Fibroblast of lung (primary cell): ENCODE measurements at places on chromosomes 11 and 22. TPM values are rescaled to one million over a fixed set of nuclear protein-coding genes. Genes with fewer than 3 reads are reported as not detected.

DNA sequence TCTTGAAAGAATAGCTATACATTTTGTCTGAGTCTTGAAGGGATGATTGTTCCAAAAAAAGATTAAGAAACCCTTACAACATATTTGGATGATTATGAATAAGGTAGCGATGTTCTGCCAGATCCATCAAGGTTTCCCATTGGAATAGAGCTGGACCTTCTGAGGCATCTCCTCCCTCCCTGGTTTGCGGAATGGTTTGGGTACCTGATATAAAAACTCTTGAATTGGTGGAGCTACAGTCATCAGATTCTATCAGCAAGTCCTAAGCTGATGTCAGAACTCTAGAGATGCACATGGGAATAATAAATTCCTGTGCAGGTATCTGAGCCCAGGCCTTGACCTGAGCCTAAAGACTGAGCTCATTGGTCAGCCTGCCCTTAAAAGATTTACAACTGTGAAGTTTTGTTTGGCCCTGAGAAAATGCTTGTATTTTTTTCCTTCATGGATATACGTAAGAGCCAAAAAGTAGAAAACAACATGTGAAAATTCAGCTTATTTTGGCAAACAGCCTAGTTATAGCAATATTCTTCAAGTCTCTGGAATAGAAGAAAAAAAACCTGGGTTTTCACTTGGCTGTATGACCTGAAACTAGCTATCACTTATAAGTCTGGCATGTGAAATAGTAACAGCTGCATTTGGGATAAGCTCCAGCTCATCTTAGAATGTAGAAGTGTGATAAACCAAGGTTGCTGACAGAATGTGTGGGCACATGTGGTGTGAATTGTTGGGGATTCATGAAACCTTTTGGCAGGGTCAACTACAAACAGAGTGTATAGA lies 265.7 kb upstream of the CTSC start:
- H3K4me1 ChIP-seq, result no peaks in the 10 kb centered on the region
- no peak overlapping the region for H3K4me3 ChIP-seq
- peak; percentile 80 for DNase-seq
- H3K27ac ChIP-seq, result no peak overlapping the region
- H3K27me3 ChIP-seq, result no peaks in the 10 kb centered on the region

DNA sequence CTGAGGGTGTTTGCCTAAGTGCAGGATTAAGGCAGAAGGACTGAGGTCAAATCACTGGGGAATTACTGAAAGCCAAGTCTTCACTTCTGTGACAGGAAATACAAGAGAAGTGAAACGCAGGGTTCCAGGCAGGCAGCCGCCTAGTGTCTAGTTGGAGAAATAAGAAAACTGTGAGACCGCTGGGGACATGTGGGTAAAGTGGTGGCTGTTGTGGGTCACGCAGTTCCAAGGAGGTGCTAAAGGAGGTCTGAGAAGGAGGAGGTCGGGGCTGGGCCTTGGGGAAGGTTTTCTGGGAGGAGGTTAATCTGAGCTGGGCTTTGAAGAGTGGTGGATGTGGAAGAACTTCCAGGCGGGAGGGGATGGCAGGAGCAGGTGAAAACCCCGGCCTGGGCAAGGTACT lies 11.2 kb downstream of the MCM5 start:
- H3K27ac ChIP-seq, result no peak overlapping the region
- peaks cover 21% of the 10 kb centered on the region for H3K36me3 ChIP-seq
- H3K4me1 ChIP-seq, result no peaks in the 10 kb centered on the region
- DNase-seq, result no peak
- no peaks in the 10 kb centered on the region for H3K27me3 ChIP-seq

GRCh38 chr11:14587258-14587657 lies 56.3 kb upstream of the PDE3B start:
- no peaks in the 10 kb centered on the region for H3K4me1 ChIP-seq
- H3K27me3 ChIP-seq, result no peaks in the 10 kb centered on the region

DNA sequence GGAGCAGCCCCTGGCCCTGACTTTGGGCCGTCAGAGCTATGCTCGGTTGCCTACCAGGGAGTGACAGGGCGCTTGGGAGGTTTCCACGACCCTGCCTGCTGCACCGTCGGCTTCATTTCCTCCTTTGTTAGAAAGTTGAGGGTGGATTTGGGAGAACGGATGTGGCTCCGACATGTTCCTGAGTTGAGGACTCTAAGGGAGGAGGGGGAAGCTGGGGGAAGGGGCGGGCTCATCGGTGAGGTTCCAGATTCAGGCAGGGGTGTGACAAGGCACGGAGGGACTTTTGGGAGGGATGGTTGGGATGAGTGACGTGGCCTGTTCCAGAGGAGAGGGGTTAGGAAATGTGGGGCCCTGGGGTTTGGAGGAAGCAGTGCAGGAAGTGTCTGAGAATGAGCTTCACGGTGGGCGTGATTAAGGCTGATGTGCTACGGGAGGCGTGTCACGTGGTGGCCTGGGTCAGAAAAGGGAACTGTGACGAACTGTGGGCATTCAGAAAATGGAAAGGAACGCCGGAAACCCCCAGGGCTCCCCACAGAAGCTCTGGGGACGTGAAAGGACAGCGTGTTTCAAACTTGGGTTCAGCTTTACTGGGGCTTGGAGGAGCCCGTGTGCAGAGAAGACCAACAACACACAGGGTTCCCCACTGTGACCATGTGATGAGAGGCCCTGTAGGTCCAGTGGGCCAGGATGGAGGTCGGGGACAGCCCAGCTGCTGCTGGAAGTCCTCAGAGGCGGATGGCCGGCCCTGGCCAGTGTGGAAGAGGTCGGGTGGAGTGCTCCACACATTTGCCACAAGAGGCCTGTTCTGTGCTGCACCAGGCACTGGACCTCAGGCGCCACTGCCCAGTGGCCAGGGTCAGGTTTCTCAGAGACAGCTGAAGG lies 2.8 kb downstream of the PARVB start:
- peak; percentile 57 for DNase-seq
- no peaks in the 10 kb centered on the region for H3K27me3 ChIP-seq
- H3K36me3 ChIP-seq, result no peaks in the 10 kb centered on the region
- peaks cover 2% of the 10 kb centered on the region for H3K4me1 ChIP-seq
- H3K4me3 ChIP-seq, result no peak overlapping the region

- no peaks in the 10 kb centered on the region for H3K27me3 ChIP-seq
- peak overlapping the region; percentile 80 for H3K4me3 ChIP-seq
- DNase-seq, result peak; percentile 26
- H3K4me1 ChIP-seq, result peaks cover 45% of the 10 kb centered on the region
- H3K36me3 ChIP-seq, result peaks cover under 1% of the 10 kb centered on the region
Observed at GRCh38 chr11:65557280-65558001, 718 bp downstream of the LTBP3 start.

GRCh38 chr11:15374418-15374817 lies 259.7 kb downstream of the INSC start:
- H3K4me3 ChIP-seq, result no peak overlapping the region
- no peaks in the 10 kb centered on the region for H3K27me3 ChIP-seq

DNA sequence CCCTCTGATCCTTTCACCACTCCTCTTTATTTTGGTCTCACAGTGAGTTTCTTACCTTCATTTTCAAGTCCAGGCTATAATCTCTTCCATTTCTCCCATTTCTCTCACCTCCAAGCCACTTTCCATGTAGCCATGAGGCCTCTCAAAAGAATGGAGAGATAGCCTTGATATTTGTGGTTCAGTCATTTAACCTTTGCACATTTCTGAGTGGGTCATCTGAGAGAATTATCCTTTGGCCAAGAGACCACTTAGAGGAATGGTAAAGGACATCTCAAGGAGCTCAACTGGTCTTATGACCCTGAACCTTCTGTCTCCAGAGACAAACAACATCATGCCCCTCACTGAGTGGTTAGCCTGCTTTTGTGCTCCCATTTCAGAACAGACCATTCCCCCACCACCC lies 121.1 kb downstream of the KIRREL3 start:
- H3K27me3 ChIP-seq, result no peaks in the 10 kb centered on the region
- H3K4me3 ChIP-seq, result no peak overlapping the region
- DNase-seq, result no peak
- H3K36me3 ChIP-seq, result no peaks in the 10 kb centered on the region
- no peak overlapping the region for H3K27ac ChIP-seq

DNA sequence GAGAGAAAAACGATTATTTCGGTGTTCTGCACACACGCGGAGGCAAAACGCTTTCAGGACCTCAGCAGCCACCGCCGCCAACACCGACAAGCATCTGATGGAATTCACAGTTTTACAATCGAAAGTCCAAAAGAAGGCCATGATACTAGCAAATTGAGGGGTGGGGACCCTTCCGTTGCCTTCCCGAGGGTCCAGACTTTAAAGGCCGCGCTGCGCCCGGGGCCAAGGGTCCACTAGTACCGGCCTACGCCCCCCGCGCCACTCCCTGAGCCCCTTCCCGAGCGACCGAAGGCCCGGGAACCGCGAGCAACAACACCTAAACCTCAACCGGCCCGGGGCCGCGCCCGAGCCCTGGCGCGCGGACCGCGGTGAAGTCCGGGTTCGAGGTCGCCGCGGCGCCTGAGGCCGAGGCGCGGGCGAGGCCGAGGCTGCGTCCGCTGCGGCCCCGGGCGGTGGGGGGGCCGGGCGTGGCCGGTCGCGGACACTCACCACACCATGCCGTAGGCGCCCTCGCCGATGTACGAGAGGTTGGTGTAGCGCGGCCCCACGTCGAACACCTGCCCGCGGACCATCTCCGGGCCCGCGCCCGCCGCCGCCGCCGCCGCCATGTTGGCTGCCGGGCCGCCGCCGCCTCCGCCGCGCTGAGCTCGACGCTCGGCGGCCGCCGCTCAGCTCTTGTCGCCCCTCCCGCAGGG lies 465 bp downstream of the MAPK1 start:
- H3K36me3 ChIP-seq, result no peaks in the 10 kb centered on the region
- H3K27ac ChIP-seq, result peak overlapping the region; percentile 83
- H3K4me1 ChIP-seq, result peaks cover 2% of the 10 kb centered on the region
- peak overlapping the region; percentile 93 for H3K4me3 ChIP-seq
- no peaks in the 10 kb centered on the region for H3K27me3 ChIP-seq
- peak; percentile 7 for DNase-seq

GRCh38 chr11:75735181-75735845 lies 17.7 kb downstream of the MOGAT2 start:
- peaks cover 12% of the 10 kb centered on the region for H3K27me3 ChIP-seq
- no peak overlapping the region for H3K4me3 ChIP-seq
- H3K36me3 ChIP-seq, result no peaks in the 10 kb centered on the region
- DNase-seq, result no peak
- H3K27ac ChIP-seq, result no peak overlapping the region

DNA sequence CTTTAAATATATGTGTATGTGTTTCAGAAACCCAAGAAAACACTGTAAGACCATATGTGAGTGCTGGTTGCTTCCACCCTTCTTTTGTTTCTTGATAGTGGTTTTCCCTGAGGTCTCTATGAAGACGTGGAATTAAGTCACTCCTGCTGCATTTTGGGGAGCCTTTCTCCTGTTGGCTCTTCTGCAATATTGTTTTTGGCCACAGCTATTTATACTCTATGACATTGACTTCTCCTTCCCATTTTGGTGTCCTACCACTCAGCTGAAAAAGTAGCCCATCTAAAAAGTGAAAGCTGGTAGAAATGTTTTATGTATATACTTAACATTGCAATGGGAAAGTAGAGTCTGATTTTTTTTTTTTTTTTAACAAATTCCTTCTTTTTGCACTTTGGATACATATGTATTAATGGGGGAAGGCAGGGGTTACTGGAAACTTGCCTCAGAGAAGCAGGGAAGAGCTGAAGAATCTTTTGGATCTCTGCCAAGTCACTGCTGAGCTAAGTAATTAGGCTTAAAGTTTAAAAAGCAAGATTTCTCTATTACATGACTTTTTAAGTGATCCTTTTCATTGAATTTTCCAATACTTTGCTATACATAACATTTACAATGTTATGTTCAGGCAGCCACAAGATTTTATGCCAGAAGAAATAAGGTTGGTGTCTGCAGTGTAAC lies 1.8 kb downstream of the TTC17 start:
- peak overlapping the region; percentile 82 for H3K4me3 ChIP-seq
- no peaks in the 10 kb centered on the region for H3K27me3 ChIP-seq
- peak; percentile 54 for DNase-seq
- H3K27ac ChIP-seq, result no peak overlapping the region
- no peaks in the 10 kb centered on the region for H3K4me1 ChIP-seq
- H3K36me3 ChIP-seq, result no peaks in the 10 kb centered on the region

- H3K27ac ChIP-seq, result no peak overlapping the region
- H3K4me1 ChIP-seq, result peaks cover 3% of the 10 kb centered on the region
- DNase-seq, result no peak
- H3K4me3 ChIP-seq, result no peak overlapping the region
Observed at GRCh38 chr11:96271777-96272176, 71.2 kb downstream of the MAML2 start.

DNA sequence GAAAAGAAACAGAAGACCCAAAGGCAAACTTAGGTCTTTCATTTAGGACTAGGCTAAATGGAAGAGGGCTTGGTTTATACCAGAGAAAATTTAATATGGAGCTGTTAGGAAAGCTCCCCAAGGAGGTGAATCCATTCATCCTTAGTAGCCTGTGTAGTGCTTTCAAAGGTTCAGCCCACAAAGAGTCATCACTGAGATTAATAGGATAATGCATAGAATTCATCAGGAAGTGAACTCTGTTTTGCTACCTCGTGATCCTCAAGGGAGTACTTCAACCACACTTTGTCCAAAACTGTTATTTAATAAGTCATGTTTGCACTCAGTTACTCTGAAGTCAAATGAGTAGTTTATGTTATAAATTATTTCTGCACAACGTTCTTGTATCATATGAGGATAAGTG lies 43.3 kb upstream of the MMP7 start:
- H3K36me3 ChIP-seq, result no peaks in the 10 kb centered on the region
- peak; percentile 53 for DNase-seq
- H3K4me1 ChIP-seq, result no peaks in the 10 kb centered on the region

DNA sequence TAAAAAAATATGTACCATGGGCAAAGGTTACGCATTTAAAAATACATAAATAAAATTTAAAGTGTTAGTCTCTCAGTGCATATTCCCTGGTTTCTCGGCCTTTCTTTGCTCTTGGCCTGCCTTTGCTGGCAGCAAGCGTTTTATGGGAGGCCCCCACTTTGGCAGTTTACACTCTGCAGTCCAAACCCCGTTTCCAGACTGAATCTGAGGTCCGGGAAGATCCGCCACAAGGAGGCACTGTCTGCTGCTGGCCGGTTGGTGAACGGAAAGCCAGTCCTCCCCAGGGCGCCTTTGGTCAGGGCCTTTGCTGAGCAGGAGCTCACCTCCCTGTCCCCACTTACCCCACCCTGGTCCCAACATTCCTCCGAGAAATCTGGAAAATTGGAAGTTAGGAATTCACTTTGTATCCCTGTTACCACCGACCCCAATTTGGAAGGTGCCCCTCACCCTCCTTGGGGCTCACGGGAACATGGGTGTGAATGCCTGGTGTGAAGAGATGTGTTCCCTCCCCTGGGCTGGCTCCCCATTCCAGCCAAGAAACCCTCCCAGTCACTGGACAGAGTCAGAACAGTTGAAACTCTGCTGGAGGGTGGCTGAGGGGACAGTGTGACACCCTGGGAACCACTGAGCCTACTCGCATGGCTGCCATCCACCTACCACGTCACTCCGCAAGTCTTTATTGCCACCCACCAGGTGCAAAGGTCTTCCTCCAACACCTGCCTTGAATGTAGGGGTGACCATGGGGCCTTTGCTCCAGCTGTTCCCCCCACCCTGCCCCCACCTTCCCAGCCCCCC lies 9.4 kb upstream of the SF1 start:
- DNase-seq, result peak; percentile 50
- H3K4me1 ChIP-seq, result no peaks in the 10 kb centered on the region
- H3K36me3 ChIP-seq, result no peaks in the 10 kb centered on the region
- H3K4me3 ChIP-seq, result no peak overlapping the region
- no peaks in the 10 kb centered on the region for H3K27me3 ChIP-seq
- H3K27ac ChIP-seq, result no peak overlapping the region

- H3K27ac ChIP-seq, result no peak overlapping the region
- no peak overlapping the region for H3K4me3 ChIP-seq
- H3K36me3 ChIP-seq, result no peaks in the 10 kb centered on the region
- no peaks in the 10 kb centered on the region for H3K27me3 ChIP-seq
- peaks cover 10% of the 10 kb centered on the region for H3K4me1 ChIP-seq
Observed at GRCh38 chr11:123253911-123254310, 58.9 kb upstream of the CLMP start.

NNMT gene
- total RNA-seq, result 639 and 883 TPM in 2 replicates

ARHGAP8 gene
- under 0.01 and 0.17 TPM in 2 replicates for total RNA-seq

HNRNPUL2 gene
- total RNA-seq, result 9.2 and 14.5 TPM in 2 replicates

CDCA5 gene
- 0.26 and 3.0 TPM in 2 replicates for total RNA-seq

CTSC gene
- total RNA-seq, result 31.1 and 75.8 TPM in 2 replicates

ACP2 gene
- 16.2 and 23.9 TPM in 2 replicates for total RNA-seq
